Fibroblast of lung (primary cell): ENCODE measurements at places on chromosomes 2 and 18. TPM values are rescaled to one million over a fixed set of nuclear protein-coding genes. Genes with fewer than 3 reads are reported as not detected.

- no peak for DNase-seq
Measured at GRCh38 chr2:8529706-8530277, 152.1 kb upstream of the ID2 start.

GRCh38 chr2:57868619-57869139 is 177.9 kb upstream of the VRK2 start:
- DNase-seq = no peak

Gene DNAJC5G
- not detected in 2 replicates for total RNA-seq

GRCh38 chr2:241249654-241250053 is 61.2 kb downstream of the ANO7 start:
- DNase-seq = no peak
